ENCODE measurements at places on chromosomes 11 and 22. TPM values are rescaled to one million over a fixed set of nuclear protein-coding genes. Genes with fewer than 3 reads are reported as not detected.

The PLEKHA7 gene
- total RNA-seq: under 0.01 TPM

The MYO7A gene
- 0.26 TPM for total RNA-seq

The FXYD2 gene
- total RNA-seq: 0.33 TPM

The UBQLNL gene
- total RNA-seq: under 0.01 TPM

The RIMBP3C gene
- total RNA-seq: 0.50 TPM

DNA sequence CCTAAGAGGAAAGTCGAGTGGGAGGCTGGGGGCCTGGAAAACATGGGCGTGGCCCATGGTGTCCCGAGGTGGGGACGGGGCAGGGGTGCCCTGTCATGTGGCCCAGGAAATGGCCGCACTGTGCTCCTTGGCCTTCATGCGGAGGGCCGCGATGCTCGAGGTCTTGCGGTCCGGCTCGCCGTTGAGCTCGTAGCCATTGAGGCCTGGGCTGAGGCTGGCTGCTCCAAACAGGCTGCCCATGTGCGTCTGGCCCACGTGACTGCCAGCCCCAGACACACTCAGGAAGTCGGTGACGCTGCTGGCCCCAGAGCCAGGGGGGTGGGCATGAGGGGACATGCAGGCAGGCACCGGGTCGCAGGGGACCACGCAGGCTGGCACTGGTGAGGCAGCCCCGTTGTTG is 45.2 kb downstream of the ALX4 start:
- H3K36me3 ChIP-seq: no peaks in the 10 kb centered on the region
- H3K4me3 ChIP-seq: no peak overlapping the region
- H3K27me3 ChIP-seq: no peaks in the 10 kb centered on the region
- H3K27ac ChIP-seq: no peak overlapping the region
- no peaks in the 10 kb centered on the region for H3K4me1 ChIP-seq

GRCh38 chr22:19844377-19845053 is 10.2 kb downstream of the GNB1L start:
- no peaks in the 10 kb centered on the region for H3K36me3 ChIP-seq
- H3K27ac ChIP-seq: no peak overlapping the region
- H3K4me3 ChIP-seq: no peak overlapping the region
- H3K4me1 ChIP-seq: peaks cover 5% of the 10 kb centered on the region

- H3K4me3 ChIP-seq: peak overlapping the region; percentile 77
- H3K36me3 ChIP-seq: no peaks in the 10 kb centered on the region
- no peak overlapping the region for H3K27ac ChIP-seq
- no peaks in the 10 kb centered on the region for H3K27me3 ChIP-seq
- H3K4me1 ChIP-seq: peaks cover 2% of the 10 kb centered on the region
- peak; percentile 14 for DNase-seq
These were observed 700 bp upstream of the STX3 start for GRCh38 chr11:59754494-59754858.

GRCh38 chr22:22721681-22722354 is 77.4 kb downstream of the GGTLC2 start:
- no peak overlapping the region for H3K27ac ChIP-seq
- peak; percentile 84 for DNase-seq
- no peaks in the 10 kb centered on the region for H3K27me3 ChIP-seq
- no peaks in the 10 kb centered on the region for H3K36me3 ChIP-seq

- peaks cover 4% of the 10 kb centered on the region for H3K4me1 ChIP-seq
- no peaks in the 10 kb centered on the region for H3K36me3 ChIP-seq
- no peak for DNase-seq
These were observed 33.0 kb upstream of the MN1 start for GRCh38 chr22:27834364-27835185.

DNA sequence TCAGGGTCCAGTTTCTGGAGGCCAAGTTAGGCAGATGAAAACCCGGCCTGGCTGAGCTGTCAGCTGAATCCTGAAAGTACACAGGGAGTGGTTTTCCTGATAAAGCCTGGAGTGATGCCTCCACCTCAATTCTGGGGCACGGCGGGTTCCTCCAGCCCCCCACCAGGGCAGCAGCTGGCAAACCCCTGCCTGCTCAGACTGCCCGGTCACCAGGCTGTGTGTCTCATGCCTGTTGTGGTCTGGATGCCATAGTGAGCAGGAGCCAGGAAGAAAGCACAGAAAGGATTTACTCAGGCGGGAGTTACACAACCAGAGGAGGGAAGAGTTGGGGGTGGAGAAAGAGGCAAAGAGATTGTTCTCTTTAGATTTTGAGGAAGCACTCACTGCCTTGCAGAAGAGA is 119.9 kb upstream of the RASSF10 start:
- H3K4me3 ChIP-seq: no peak overlapping the region
- H3K27me3 ChIP-seq: no peaks in the 10 kb centered on the region
- H3K36me3 ChIP-seq: peaks cover 8% of the 10 kb centered on the region

- H3K4me3 ChIP-seq: no peak overlapping the region
- DNase-seq: no peak
- no peaks in the 10 kb centered on the region for H3K36me3 ChIP-seq
- H3K4me1 ChIP-seq: no peaks in the 10 kb centered on the region
- no peak overlapping the region for H3K27ac ChIP-seq
These were observed 454.7 kb downstream of the INSC start for GRCh38 chr11:15569305-15570025.

GRCh38 chr11:18332302-18332701 is 9.9 kb downstream of the GTF2H1 start:
- no peak overlapping the region for H3K27ac ChIP-seq
- H3K4me1 ChIP-seq: no peaks in the 10 kb centered on the region
- no peak overlapping the region for H3K4me3 ChIP-seq
- peaks cover 9% of the 10 kb centered on the region for H3K36me3 ChIP-seq
- peak; percentile 19 for DNase-seq

DNA sequence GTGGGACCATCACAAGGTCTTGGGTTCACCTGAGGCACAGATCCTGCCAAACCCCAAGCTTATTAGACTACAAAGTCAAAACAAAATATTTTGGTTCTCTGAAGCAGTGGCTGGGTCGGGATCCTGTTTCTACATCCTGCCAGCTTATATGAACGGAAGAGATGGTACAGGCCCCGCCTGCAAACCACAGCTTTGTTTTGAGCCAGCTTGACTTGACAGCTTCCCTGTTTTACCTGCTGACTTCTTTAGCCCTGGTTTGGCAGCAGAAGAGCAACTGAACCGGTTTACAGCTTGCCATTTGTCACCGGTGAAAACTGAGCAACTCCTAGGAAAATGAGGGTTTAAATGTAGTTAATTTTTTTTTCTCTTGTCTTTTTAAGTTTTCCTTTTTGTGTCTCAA is 11.4 kb downstream of the PACS1 start:
- no peak overlapping the region for H3K27ac ChIP-seq
- peak; percentile 42 for DNase-seq
- H3K4me3 ChIP-seq: no peak overlapping the region
- no peaks in the 10 kb centered on the region for H3K27me3 ChIP-seq

DNA sequence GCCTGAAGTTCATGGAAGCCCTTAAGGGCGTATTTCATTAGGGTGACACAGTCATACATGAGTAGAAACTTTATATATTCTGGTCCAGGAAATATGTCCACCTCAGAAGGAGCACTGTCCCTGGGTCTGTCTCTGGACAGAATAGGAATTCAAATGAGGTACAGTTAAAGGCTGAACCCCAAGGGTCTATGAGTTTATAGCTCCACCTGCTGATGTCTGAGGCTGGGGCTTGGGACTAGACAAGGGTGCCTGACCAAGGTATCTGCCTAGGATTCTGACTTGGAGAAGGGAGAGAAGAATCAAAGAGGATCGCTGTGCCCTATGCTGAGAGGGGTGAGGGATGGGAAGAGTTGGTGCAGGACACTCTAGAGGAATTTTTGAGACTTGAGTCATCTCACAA is 14.9 kb downstream of the HEPHL1 start:
- no peaks in the 10 kb centered on the region for H3K27me3 ChIP-seq
- no peak for DNase-seq
- no peak overlapping the region for H3K4me3 ChIP-seq
- H3K36me3 ChIP-seq: no peaks in the 10 kb centered on the region
- H3K4me1 ChIP-seq: no peaks in the 10 kb centered on the region

GRCh38 chr22:18012531-18012930 is 11.8 kb downstream of the MICAL3 start:
- H3K4me1 ChIP-seq: no peaks in the 10 kb centered on the region
- H3K27me3 ChIP-seq: no peaks in the 10 kb centered on the region
- H3K4me3 ChIP-seq: no peak overlapping the region
- H3K27ac ChIP-seq: no peak overlapping the region
- DNase-seq: peak; percentile 69

GRCh38 chr11:131827430-131827829 is 457.0 kb downstream of the NTM start:
- H3K4me3 ChIP-seq: no peak overlapping the region
- H3K36me3 ChIP-seq: no peaks in the 10 kb centered on the region
- H3K27ac ChIP-seq: no peak overlapping the region

- no peak overlapping the region for H3K27ac ChIP-seq
- peaks cover 6% of the 10 kb centered on the region for H3K27me3 ChIP-seq
- peaks cover 3% of the 10 kb centered on the region for H3K4me1 ChIP-seq
- DNase-seq: peak; percentile 63
- no peak overlapping the region for H3K4me3 ChIP-seq
These were observed 85.5 kb downstream of the RCN1 start for GRCh38 chr11:32176223-32176934.

DNA sequence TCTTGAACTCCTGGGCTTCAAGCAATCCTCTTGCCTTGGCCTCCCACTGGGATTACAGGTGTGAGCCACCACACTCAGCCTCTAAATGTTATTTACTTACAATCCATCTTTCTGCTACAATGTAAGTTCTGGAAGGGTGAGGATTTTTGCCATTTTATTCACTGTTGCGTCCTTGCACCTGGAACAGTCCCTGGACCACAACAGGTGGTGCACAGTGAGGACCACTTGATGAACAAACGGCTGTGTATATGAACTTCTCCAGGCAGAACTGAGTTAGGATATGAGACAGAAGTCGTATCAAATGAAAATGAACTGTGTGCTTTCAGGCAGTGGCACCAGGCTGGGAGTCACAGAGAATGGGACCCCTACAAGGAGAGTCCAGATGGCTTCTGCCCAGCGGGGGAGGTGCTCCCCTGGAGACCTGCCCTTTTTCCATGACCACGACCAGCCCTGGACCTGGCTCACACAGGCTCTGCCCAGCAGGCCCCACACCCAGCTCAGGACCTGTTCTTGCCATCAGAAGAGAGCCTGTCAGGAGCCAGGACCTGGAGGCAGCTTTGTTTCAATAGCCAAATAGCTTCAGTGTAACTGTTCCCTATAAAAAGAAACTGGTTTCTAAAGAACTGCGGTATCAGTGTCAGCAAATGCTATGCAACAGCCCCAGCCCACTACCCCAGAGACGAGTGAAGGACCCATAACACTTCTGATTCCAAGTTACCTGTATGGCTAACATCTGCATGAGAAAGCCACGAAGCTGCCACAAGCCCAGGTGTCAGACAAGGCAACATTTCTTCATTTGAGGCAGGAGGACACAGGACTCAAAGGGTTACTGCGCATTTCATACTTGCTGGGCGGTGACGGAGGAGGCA is 104.9 kb downstream of the MICAL3 start:
- no peak overlapping the region for H3K27ac ChIP-seq
- no peaks in the 10 kb centered on the region for H3K27me3 ChIP-seq
- no peak overlapping the region for H3K4me3 ChIP-seq
- H3K4me1 ChIP-seq: peaks cover 33% of the 10 kb centered on the region

Data from fibroblast of lung (primary cell).